ENCODE measurements at places on chromosomes 2 and 18.

- no peak for DNase-seq
These were observed 72.1 kb downstream of the NPAS2 start for GRCh38 chr2:100891906-100892642.

GRCh38 chr2:101737478-101738255, 40.2 kb downstream of the MAP4K4 start:
- no peak for DNase-seq

GRCh38 chr2:135182601-135183000, 130.5 kb downstream of the RAB3GAP1 start:
- no peak for DNase-seq

DNA sequence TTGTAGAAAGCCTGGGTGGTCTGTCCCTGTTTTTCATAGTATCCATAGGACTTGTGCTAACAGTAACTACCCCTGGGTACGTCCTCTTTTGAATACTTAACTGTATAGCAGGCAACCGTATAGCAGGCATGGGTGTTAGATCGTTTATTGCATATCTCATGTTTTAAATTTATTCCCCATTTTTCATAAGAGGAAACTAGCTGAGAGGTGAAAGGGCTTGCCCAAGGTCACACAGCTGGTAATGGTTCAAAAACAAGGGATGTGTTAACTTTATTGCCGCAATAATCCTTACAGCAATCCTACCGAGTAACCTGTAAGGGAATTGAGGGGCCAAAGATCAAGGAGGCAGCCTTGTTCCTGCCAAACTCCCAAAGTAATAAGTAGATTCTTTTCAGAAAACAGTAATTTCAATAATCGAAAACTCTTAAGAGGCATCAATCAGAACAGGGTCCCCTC, 990 bp upstream of the MGAT4A start:
- no peak for DNase-seq

DNA sequence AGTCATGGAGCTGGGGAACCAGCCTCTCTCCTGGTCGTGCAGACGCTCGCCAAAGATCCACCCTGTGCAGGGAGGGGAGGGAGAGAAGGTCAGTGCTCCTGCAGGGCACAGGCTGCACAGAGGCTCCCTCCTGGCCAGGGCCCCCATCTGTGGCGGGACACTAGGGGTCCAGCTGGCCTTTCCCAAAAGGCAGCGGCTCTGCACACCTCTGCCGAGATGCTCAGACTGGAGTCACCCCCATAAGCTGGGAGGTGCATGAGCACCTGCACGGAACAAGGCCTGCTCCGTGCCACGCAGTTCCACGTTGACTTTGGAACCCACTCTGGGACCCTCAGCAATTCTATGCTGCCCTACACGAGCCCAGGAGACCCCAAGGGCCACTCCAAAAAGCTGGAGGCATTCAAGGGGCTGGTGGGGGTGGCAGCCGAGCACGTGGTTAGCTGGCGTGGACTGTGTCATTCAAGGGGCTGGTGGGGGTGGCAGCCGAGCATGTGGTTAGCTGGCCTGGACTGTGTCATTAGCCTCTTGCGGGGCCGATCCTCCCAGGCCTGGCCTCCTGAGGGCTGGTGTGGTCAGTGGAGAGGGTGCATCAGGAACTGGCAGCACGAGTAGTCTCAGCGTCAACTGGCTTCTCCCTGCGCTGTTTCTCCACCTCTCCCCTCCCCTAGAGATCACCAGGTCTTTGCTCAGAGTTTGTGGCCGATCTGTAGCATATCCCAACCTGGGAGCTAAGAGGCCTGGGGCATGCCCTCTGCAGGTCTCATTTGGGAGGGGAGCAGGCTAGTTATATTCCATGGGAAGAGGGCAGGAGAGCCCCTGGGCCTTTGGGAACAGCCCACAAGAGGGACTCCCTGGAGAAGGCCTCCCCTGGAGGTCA, 9.8 kb downstream of the SNORC start:
- DNase-seq, result no peak

DNA sequence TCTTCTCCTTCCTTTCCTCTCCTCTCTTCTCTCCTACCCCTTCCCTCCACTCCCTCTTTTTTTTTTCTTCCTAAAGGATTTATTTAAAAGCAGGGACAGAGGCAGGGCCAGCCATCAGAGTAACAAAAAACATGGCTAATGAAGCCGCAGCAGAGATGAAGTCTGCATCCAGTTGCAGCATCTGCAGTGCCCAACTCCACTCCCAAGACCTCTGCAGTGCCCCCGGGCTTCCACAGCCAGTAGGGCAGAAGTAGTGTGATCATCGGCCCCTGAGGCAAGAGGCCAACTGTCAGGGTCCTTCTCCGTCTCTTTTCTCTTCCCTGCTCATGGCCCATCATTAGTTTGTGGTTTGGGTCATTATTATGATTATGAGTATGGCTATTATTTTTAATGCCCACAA, 4.2 kb upstream of the EGR4 start:
- DNase-seq, result no peak

- no peak for DNase-seq
These were observed 373.5 kb downstream of the DSEL start for GRCh38 chr18:67143028-67143427.

- no peak for DNase-seq
These were observed 75.6 kb upstream of the CHMP1B start for GRCh38 chr18:11775436-11776174.

DNA sequence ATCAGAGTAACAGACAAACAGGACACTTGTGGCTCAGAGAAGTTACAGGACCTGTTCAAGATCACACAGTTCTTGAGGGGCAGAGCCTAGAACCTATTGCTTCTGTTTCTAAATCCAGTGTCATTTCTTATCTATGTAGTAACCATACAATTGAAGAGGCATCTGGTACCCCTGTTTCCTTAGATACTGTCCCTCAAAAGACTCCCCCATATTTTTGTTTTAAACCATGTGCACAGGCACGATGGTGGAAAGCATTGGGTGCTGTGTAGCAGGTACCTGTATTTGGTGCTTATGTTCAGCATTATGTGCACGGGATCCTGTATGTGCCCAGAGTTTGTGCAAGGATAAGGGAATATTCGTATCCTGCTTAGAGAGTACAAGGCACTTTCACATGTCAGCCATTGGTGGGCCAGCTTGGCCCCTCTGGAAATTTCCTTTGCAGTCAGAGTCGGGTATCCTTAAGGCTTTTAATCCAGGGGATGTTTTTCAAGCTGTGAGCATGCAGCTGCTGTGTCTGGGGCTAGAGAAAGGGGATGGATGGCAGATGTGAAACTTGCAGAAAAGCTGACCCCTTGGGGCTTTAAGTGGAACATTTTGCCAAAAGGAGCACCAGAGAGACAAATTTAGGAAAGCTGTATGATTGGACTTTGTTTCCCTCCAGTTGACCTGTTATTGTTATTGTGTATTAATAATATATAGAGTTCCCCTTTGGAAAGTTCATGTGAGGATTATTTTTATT, 2.1 kb downstream of the LBH start:
- DNase-seq, result no peak

DNA sequence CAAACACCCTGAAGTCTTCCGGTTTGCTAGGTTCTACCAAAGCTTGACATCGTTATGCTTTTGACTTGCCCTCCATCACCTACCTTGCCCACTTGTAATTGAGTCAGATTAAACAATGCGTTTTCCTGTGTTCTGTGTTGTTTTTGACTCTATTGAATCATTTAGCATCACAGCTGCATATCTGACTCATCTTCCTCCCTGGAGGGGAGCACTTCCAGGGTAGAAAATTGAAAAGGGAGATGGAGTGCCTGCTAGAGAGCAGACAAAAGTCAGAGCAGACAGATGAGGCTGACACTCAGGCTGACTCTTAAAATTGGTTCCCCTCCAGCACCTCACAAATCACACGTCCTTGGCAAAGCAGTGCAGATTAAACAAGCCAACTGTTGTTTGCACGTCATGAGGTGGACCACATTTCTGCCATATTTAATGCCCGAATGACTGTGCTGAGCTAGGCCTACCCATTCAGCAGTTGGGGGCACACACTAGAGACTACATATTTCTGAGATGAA, 2.2 kb downstream of the MPP4 start:
- DNase-seq, result no peak

DNA sequence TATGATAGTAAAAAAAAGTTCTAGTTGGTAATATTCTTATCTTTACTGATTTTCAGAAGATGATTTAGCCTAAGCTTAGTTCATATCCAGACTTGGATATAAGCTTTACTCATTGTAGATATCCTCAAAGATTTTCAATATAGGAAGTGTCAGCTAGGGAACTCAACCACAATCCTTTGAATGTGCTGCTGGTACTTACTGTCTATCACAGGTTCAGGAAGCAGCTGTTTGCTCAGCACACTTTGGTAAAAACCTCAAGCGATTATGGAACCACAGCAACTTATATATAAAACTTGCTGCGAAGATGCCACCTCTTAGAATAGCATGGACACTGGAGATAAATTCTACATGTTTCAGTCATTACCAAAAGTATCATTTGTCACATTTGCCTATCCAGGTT, 60.1 kb upstream of the TNFRSF11A start:
- DNase-seq, result no peak

- DNase-seq, result no peak
These were observed 5.6 kb upstream of the WDFY1 start for GRCh38 chr2:223950448-223951347.

DNA sequence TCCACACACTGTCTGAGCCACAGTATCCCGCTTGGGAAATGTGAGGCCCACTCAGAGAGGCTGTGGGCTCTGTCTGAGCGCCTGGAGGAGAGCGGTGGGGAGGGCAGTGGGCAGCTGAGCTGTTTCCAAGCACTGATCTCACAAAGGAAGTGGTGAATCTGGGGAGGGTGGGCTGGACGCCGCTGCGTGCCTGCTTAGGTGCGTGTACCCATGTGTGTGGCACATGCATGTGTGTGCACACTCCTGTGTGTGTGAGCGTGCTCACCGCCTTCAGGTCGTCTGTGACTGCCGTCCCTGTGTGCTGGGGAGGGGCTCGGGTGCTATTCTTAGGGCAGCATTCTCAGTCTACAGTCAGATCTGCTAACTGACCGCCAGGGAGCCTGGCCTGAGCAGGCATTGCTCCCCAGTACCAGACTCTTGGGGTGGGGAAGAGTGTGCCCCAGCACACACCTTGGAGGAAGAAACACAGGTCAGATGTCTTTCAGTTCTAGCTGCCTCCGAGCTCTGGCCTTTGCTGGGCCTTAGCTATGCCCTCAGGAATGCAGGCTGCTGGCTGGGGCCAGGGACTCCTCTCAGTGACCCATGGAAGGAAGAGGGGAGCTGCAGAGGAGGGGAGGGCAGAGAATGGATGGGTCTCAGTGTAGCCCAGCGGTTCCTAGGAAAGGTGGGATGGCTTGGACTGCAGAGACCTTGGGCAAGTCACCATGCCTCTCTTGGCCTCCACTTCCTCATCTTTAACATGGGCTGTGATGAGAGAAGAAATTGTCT, 31.4 kb downstream of the KCNIP3 start:
- no peak for DNase-seq

DNA sequence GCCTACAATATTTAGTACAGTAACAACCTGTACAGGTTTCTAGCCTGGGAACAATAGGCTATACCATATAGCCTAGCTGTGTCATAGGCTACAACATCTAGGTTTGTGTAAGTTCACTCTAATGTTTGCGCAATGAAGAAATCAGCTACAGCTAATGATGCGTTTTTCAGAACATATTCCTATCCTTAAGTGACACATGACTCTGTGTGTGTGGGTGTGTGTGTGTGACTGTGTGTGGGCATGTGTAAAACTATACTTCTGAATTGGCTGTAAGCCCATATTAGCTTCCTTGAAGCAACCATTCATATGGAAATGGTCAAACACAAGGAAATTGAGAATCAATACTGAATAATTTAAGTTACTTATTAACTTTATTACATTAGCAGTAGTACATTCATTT, 120.8 kb upstream of the SULT1C3 start:
- no peak for DNase-seq

GRCh38 chr2:136116151-136116812, 1.7 kb downstream of the CXCR4 start:
- no peak for DNase-seq

- no peak for DNase-seq
These were observed 396.5 kb upstream of the SALL3 start for GRCh38 chr18:78582898-78583738.

DNA sequence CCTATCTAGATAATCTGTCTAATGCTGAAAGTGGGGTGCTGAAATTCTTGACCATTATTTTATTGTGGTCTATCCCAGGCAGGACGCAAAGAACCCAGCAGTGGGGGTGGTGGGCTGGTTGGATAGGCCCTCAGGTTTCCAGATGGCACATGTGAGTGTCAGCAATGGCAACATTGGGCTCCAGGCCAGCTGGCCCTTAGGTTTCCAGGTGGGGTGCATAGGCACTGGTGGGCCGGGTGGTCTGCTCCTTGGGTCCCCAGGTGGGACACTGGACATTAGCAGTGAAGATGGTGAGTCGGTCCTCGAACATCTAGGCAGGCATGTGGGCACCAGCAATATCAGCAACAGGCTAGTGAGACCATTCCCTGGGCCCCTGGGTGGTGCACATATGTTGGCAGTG, 680.3 kb upstream of the ACVR2A start:
- DNase-seq, result no peak

GRCh38 chr2:46562451-46562840, 83.1 kb downstream of the TMEM247 start:
- no peak for DNase-seq

DNA sequence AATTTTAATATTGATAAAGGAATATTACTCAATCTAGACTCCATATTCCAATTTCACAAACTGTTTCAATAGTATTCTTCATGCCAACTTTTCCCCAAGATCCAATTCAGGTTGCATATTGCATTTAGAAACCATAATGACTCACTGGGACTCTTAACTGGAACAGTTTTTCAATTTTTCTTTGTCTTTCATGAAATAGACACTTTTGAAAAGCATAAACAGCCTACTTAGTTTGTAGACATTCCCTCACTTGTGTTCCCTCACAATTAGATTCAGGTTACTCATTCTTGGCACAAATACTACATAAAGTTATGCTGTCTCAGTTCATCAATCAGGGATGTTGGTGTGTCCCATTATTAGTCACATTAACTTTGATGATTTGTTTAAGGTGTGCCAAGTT, 1768.4 kb upstream of the PIK3C3 start:
- no peak for DNase-seq

DNA sequence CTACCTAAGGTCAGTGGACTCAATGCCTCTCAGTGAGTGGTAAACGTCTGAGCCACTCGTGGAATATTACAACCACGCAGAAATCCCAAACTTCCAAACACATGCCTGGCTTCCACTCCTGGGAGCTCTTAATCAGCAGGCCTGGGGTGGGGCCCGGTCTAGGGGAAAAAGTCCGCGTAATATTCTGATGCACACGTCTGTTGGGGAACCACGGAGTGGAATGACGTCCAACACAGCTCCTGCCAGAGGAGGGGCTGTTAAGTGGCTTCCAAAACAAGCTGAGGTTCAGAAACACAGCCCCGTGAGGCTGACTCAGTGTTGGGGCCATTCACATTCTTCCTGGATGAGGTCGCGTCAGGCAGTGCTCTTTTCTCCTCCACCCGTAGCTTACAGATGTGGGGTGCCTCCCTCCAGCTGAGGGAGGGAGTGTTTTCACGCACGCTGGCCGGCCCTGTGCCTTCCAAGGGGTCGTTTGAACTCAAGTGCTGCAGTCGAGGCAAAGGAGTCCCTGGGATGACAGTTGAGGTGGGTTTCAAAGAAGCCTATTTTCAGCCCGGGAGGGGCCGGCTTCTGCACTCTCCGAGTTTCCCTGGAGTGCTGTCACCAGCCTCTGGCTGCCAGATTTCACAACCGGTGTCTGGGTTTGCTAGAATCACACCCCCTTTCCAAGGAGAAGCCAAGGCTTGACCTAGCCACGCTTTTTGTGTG, 73.1 kb downstream of the ACKR3 start:
- no peak for DNase-seq

All from stimulated activated CD8-positive, alpha-beta memory T cell treated with anti-CD3 and anti-CD28 coated beads, Interleukin-15, amount 100 ng/mL, for 24 hours (primary cell).